ENCODE measurements at places on chromosomes 3 and 15.

- peak; percentile 19 for DNase-seq
Observed at GRCh38 chr3:198079771-198080520, 119.9 kb downstream of the LMLN start.

DNA sequence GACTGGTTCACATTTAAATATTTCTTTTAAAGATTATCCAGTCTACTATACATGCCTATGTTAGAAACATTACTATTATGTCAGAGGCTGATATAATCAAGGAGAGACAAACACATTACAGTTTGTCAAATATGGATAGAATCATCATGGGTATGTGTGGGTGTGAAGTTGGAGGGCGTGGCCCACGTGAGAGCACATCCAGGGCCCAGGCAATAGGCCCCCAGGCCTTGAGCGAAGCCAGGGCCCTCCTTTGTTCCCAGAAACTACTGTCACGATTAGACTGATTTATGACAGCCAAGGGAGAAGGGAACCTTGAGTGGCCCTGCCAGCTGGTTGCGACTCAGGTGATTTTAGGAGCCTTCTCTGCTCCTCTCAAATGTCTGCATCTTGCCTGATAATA lies 26.9 kb upstream of the LDHAL6B start:
- DNase-seq = no peak

DNA sequence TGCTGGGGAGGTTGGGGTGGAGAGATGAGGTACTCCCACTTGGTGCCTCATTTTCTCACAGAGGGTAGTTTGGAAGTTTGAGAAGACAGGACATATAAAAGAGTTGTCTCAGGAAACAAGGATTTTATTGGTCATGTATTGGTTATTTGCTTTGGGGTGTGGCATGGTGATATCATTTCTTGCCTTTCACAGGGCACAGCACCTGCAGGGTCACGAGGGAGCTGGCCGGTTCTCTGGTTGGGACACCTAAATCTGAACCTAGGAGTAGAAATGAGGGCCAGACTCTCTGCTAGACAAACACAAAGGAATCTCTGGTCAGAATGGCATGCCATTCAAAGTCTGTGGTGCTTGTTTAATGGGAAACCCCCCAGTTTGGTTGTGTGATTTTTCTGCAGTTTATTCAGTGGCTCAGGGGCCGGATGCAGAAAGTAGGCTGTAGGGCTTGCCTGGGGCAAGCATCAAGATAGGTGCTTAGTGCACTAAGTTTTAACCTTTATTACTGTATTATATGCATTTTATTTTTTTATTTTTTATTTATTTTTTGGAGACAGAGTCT lies 237.7 kb upstream of the EIF1B start:
- no peak for DNase-seq

- DNase-seq = no peak
Observed at GRCh38 chr3:143928056-143928455, 43.6 kb upstream of the DIPK2A start.

DNA sequence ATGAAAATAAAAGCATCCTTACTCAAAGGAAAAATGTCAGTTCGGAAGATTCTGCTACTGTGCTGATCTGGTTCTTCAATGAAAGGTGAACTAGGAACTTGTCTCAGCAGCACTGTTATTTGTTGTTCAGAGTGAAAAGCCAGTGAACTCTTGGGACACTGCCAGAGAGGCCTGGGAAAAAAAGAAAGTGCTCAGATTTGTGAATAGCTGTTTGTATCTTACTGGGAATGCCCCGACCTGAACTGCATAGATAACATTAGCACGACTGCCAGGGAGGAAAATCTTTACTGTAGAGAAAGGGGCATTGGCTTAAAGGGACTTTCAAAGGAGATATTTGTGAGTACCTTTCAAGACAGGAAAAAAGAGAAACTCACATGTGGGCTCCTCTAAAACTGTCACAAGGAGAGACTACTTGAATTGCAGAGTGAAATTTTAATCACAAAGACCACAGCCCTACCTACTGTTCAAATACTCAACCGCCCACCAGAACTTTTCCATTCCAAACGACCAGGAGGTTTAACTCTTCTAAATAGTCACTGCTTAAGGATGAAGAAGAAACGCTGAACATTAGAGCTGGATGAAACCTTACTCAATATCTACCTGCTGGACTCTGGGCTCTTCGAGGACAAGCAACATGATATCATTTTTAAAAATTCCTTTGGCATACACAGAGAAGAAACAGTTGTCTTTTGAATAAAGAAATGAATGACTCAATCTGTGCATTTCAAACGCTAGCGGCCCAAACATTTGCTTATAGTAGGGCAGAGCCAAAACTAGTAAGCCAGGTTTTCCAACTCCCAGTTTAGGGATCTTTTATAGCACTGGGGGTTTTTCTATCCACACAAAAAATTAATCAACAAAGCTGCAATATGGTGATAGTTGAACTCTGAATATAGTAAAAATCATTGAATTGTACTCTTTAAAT lies 13.4 kb downstream of the TAMM41 start:
- DNase-seq = no peak

GRCh38 chr3:58072052-58072762 lies 64.0 kb downstream of the FLNB start:
- DNase-seq = no peak

DNA sequence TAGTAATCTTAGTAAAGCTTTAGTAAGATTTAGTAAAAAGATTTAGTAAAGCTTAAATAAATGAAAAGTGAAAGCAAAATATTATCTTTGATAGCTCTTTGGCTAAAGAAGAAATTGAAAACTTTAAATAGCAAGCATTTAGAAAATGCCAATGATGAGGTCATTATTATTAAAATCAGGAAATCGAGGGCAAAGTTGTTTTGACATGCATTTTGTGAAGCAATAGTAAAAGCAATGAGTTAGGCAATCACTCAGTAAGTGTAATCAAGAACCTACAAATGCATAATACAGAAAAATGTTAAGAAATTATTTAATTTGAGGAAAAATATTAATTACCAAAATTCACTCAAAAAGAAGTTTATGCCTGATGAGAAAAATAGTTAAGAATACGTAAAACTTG lies 280.3 kb upstream of the MME start:
- no peak for DNase-seq

- no peak for DNase-seq
Observed at GRCh38 chr15:45732662-45733061, 97.8 kb downstream of the SQOR start.
